Pulmonary artery endothelial cell (primary cell): ENCODE measurements at places on chromosomes 6 and 20. TPM values are rescaled to one million over a fixed set of nuclear protein-coding genes. Genes with fewer than 3 reads are reported as not detected.

GINS1 gene
- 20.0 and 34.6 TPM in 2 replicates for total RNA-seq

SLC4A11 gene
- total RNA-seq, result 3.0 and 4.3 TPM in 2 replicates

ATF6B gene
- 13.7 and 13.9 TPM in 2 replicates for total RNA-seq

MAS1 gene
- total RNA-seq, result not detected in 2 replicates

ECT2L gene
- not detected in 2 replicates for total RNA-seq

SLC16A10 gene
- total RNA-seq, result not detected in 2 replicates

ELOVL5 gene
- 84.2 and 93.4 TPM in 2 replicates for total RNA-seq

RRAGD gene
- 0.33 and 0.95 TPM in 2 replicates for total RNA-seq

ALDH8A1 gene
- 0.46 and 1.1 TPM in 2 replicates for total RNA-seq

C6orf58 gene
- total RNA-seq, result 0.07 TPM in 1 of 2 replicates, not detected in the other

AIF1 gene
- not detected in 2 replicates for total RNA-seq

DEFB132 gene
- total RNA-seq, result not detected in 2 replicates

SIRPA gene
- 14.5 and 25.3 TPM in 2 replicates for total RNA-seq

DNA sequence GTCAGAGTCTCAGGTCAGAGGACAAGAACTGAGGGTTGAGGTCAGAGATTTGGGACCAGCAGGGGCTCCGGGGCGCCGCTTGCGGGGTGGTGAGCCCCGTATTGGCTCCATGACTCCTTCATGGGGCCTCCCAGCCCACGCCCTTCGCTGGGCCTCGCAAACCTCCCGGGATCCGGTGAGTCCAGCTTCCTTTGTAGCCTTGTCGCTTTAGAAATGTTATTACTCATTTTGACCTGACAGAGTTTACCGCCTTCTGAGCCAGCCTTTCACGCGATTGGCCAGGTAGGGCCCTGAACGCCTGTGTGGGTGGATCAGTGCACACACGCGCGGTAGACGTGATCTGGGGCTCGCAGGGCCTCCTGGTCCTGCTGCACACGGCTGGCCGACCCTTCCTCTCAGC is 181.1 kb downstream of the ERMARD start:
- no peak for DNase-seq

DNA sequence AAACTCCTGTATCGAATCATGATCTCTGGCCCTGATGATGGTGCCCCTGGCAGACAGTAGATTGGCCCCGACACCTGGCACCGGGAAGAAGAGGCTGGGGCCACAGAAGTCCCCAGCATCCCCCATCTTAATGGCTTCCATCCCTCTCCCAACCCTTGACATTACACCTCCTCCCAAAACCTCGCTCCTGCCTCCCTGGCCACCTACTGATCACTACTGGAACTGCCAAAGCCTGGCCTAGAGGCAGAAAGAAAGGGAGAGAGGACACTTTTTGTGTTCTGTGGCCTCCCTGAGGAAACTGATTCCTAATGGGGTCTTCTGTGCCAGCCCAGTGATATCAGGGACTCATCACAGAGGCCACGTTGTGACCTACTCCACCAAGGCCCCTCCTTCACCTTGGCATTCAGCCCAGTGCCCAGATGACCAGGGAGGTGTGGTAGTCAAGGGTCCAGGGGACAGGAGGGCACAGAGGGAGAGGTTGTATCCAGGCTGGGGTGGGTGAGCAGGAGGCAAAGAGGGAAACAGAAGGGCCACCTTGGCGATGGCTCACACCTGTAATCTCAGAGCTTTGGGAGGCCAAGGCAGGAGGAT is 6.1 kb downstream of the C20orf173 start:
- DNase-seq, result no peak

DNA sequence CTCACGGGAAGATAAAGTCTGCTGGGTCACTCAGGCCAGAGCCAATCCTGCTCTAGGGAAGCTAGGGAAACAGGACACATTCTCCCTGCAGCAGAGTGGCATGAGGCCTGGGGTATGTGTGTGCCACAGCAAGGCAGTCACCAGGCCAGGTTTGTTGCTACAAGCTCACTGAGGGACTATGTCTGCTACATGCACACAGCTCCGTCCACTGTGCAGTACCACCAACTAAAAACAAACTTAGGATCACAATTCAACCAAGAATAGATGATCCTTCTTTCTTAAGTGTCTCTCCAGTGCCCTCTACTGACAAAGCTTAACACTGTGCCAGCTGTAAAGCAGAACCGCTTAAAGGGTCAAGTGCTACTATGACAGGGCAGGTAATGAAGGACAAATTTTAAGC is 192.5 kb downstream of the PTPRK start:
- DNase-seq, result no peak

DNA sequence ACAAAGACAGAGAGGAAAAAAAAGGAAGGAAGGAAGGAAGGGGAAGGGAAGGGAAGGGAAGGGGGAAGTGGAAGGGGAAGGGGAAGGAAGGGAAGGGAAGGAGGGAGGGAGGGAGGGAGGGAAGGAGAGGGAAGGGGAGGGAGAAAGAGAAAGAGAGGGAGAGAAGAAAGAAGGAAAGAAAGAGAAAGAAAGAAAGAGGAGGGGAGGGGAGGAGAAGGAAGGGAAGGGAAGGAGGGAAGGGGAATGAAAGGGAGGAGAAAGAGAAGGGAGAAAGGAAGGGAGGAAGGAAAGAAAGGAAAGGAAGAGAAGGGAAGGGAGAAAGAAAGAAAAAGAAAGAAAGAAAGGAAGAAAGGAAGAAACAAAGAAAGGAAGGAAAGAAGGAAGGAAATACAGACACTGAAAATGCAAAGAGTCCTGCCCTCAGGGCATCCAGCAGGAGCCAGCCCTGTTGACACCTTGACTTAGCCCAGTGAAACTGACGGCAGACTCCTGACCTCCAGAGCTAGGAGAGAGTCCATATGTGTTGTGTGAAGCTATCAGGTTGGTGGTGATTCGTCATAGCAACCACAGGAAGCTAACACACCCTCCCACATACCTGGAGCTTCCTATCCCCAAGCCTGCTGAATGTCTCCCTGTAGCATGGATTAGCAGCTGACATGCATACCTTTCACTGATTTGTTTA is 58.7 kb upstream of the SULF2 start:
- no peak for DNase-seq

DNA sequence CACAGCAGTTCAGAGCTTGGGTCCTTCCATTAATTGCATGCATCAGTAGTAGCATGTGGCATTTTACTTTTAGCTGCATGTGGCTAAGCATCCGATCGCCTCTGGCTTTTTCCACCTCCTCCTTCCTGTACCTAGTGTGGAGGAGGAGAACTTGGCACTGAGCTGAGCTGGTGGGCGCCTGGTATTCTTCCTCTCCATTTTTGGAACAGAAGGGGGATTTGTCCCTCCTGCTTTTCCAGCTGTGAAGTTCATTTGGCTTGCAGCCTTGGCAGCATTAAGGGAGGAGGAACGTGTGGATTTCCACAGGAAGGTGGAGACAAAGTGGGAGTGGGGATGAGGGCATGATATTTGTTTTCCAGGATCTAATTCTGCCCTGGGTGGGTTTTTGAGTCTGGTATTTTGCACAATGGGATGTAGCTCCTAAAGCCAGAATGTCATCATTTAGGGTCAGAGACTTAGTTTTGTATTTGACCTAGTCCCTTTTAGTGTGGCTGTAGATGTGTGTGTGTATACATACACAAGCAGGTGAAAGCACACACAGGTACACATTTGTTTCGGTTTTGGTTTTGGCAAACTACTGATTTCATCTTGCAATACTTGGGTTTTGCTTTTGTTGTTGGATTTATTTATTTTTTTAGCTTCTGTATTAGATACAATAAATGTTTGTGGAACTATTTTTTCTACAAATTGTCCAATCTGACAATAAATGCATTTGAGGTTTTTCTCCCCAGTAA is 90.0 kb downstream of the SASH1 start:
- no peak for DNase-seq

DNA sequence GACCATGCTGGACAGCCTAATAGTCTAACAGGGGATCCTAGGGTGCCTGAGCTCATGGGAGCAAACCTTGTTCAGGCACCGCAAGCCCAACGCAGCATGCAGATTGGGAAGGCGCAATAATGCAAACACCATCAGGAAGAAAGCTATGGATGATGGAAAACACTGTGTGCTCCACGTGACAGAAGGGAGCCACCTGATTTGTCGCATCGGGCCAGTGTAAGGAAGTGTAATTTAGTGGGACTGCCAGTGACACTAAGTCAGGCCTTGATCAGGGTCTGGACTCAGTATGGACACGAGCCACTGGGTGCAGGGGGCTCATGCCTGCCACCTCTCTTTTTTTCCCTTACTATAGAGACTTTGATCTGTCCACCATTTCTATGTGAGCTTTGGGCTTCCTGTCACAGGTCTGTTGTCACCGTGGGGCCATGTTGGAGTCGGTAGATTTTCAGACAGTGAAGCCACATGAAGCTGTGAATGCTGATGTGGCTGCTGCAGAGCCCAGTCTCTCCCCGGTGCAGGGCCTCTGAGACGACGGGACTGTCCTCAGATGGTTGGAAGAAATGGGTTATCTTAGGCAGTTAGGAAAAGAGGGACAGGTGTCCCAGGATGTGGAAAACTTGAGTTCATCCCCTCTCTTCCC is 74.2 kb upstream of the AGPAT4 start:
- no peak for DNase-seq

- DNase-seq, result no peak
Observed at GRCh38 chr20:44422083-44422482, 53.6 kb upstream of the TTPAL start.

DNA sequence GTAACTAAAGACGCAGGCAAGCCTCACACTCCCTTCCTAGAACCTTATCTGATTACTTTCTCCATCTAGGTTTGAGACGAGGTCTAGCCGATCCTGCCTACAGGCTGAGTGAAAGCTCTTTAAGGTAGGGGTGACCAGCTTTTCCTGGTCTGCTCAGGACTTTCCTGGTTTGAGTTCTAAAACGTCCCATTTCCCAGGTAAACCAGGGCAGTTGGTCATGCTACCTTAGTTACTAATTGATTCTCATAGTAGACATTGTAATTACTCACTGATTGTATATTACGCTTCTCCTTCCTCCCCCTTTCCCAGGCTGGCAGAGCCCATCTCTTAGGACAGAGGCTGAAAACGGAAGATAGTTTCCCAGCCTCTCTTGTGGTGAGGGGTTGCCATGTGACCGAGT is 27.9 kb upstream of the RSPO4 start:
- no peak for DNase-seq

GRCh38 chr6:44444853-44445252 is 57.3 kb downstream of the CDC5L start:
- DNase-seq, result no peak

GRCh38 chr20:35006531-35006971 is 50.9 kb downstream of the MYH7B start:
- no peak for DNase-seq

DNA sequence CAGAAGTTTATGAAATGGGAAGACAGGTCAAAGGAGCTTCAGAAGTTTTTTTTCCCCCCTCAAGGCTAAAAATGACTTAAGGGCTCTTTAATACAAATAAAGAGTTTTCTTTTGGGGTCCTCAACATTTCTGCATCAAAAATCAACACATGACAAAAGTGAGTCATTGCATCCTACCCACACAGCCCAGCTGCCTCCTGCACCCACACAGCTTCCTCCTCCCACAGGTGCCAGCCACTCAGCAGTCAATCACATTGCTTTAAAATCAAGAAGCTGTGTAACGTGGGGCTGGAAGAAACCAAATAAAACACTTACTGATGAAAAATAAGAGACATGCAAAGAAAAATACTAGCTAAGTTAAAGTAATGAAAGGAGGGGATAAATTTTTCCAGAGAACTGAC is 68.5 kb downstream of the MAP3K5 start:
- no peak for DNase-seq
